ENCODE measurements at places on chromosomes 12 and 14.

- no peak for DNase-seq
Observed at GRCh38 chr12:90585640-90586304, 369.2 kb downstream of the CCER1 start.

DNA sequence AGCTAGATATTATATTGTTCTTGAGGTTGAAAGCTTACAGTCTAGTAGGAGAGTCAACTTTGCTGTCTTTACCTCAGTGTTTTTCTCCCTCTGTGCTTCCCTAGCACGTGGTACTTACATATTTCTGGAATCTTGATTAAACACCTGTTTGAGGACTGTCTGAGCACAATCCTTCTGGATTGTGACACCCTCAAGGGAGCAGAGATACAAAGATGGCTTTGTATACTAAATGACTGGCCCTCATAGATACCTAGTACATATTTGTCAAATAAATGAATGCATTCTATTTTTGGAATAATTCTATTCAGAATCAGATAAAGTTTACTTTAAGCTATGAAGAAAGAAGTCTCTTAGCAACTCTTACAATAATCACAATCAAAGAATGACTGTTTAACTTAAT lies 113.3 kb downstream of the LRRK2 start:
- no peak for DNase-seq

- peak; percentile 81 for DNase-seq
Observed at GRCh38 chr14:92039063-92039718, 668 bp downstream of the TRIP11 start.

DNA sequence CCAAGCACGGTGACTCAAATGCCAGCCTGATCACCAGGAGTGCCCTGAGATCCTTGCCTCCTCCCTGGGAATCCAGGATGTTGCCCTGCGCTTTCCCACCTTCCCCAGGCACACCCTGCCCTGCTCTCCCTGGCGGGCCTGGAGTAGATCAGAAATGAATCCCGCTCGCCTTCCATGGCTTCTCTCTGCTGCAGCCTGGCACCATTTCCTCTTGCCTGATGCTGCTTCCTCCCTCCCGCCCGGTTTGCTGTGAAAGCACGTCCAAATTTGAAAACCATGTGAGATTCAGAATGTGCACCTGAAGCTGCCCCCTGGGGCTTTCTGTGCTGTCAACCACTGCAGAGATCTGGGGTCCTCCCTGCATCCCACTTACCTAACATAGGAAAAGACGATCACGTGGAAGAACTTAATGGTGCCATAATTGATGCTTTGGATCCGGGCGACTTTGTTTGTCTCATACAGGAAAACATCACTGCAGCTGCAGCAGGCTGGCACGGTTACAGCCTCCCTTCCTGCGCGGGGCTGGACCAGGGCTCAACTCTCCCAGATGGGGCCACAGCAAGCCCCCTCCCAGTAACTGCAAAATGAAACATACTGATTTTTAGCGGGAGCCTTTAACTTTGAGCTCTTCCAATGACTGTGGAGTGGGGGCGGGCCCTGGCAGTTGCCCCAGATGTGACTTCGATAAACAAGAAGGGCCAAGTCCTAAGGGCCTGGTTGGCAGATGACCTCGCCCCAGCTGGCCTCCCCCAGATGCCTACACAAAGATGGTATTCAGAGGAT lies 24.9 kb upstream of the C12orf76 start:
- no peak for DNase-seq

GRCh38 chr12:104682790-104683279 lies 226.1 kb downstream of the CHST11 start:
- DNase-seq = no peak

GRCh38 chr14:53609009-53609408 lies 347.6 kb downstream of the BMP4 start:
- no peak for DNase-seq

DNA sequence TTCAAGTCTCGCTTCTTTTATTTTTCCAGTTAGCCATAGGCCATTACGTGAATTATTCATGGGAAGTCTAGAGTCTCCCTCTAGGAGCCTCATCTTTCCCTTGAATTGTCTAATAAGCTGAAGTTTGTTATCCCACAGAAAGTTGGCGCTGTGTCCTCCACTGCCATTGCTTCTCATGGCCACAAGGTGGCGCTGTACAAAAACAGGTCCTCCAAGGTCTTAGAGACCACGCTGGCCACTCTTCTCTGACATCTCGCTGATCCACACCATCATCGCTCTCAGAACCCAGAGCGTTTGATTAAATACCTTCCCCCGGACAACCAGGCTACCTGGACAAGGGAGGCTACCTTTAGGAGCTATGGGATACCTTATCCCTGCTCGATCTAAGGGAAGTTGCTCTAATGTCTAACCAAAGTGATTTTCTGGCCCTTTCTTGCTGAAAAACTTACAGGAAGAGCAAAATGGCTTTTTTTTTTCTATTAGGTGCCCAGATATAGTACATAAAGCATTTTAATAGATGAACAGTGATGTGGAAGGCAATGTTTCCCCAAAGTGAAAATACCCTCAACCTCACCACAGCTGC lies 110.0 kb downstream of the CCDC60 start:
- DNase-seq = peak; percentile 22

DNA sequence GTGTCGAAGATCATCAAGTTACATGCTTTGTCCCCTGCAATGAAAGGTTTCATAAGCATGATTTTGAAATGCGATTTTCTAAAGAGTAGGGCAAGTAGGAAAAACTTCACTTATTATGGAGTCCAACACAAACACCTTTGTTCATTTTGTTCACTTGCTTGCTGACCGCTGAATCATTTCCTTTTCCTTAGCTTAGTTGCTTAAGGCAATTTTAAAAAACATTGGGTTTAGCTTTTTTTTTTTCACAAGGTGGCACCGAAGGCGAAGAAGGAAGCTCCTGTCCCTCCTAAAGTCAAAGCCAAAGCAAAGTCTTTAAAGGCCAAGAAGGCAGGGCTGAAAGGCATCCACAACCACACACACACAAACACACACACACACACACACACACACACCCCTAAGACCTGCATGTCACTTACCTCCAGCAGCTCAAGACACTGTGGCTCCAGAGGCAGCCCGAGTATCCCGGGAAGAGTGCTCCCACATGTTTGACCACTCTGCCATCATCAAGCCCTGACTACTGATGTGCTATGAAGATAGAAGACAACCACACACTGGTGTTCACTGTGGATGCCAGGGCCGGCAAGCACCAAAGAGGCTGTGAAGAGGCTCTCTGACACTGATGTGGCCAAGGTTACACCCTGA lies 11.4 kb downstream of the MANSC1 start:
- DNase-seq = peak; percentile 88

DNA sequence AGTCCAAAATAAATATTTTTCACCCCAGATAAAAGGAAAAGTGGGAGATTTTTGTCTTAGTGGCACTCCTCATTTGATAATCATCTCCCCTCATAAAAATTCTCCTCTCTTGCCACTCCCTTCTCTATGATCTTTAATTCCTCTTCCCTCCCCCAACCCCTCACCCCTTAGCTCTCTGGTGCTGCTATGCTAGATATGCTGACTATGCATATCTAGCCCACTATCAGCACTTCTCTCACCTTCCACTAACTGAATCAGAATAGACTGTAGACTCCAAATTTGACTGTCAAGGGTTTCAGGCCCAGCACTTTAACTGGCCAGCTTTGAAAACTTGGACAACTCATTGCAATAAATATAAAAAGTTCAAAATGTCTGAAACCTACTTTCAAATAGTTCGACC lies 254.2 kb downstream of the ETNK1 start:
- no peak for DNase-seq

All from cardiac fibroblast (primary cell).